Fibroblast of skin of scalp (primary cell): ENCODE measurements at places on chromosomes 2 and 18.

DNA sequence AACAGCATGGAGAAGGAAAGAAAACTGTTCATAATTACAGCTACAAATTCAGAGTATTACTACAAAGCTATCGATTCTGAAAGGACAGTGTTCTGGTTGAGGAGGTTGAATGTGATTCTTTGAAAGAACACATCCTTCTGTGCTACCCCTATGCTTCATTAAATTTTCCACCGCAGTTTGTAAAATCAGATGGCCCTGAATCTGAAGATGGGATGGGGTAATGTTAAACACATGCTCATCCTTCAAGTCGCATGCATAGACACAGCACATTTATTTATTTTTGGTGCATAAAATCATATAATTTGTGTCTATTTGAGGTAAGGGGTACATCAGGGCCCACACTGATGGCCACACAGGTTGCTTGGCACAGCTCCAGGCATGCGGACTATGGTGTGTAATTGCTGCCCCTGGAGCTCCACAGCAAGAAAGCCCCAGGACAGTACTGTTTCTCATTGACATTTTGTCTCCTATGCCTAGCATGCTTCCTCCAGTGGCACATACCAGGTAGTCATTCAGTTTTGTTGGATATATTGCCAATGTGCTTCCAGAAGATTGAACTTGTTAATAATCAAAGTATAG, 238.8 kb upstream of the TANK start:
- no peak for DNase-seq

DNA sequence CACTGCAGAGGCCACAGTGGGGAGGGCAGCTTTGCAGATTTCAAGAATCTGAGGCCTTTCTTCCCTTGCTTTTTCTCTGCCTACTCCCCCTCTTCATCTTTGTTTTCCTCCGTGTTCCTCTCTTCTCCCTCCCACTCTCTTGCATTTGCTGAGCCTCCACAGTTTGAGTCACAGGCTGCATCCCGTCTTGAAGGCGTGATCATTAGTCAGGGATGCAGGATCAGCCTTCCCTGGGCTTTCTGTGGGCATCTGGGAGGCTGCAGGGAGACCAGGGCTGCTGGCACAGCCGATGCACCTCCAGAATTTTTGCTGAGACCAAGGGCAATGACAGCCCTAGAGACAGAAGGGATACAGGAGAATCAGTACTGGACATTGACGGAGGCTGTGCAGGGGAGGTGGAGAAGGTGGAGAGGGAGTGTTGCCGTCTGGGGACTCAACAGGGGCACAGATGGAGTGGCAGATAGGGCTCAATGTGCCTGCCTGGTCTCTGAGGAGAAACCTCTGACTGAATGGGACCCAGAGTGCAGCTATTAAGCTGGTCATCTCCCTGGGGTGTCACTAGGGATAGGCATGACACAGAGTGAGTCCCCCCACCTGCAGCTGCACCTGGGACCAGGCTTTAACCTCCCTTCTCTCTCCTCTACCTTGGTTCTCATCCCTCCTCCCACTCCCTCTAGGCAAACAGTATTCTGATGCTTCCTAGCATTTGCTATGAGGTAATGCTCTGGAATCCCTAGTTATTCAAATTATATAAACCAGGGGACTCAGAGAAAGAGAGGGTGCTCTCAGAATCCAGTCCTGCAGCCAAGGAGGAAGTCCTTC, 29.0 kb upstream of the DNAJC27 start:
- no peak for DNase-seq

GRCh38 chr2:182949572-182950189, 83.2 kb upstream of the FRZB start:
- peak; percentile 19 for DNase-seq

GRCh38 chr18:57755473-57756067, 47.5 kb downstream of the ATP8B1 start:
- DNase-seq: no peak

GRCh38 chr2:201436141-201436540, 15.1 kb downstream of the TRAK2 start:
- DNase-seq: peak; percentile 31

GRCh38 chr2:165897074-165897473, 56.5 kb downstream of the TTC21B start:
- no peak for DNase-seq

- DNase-seq: no peak
Observed at GRCh38 chr2:31969178-31969577, 41.6 kb downstream of the MEMO1 start.

GRCh38 chr2:133710613-133711012, 142.3 kb upstream of the NCKAP5 start:
- no peak for DNase-seq

- peak; percentile 83 for DNase-seq
Observed at GRCh38 chr2:44291281-44292248, 16.3 kb downstream of the SLC3A1 start.

- no peak for DNase-seq
Observed at GRCh38 chr2:223865124-223865523, 27.7 kb upstream of the AP1S3 start.

GRCh38 chr2:235413064-235413463, 80.8 kb upstream of the AGAP1 start:
- DNase-seq: no peak
